ENCODE measurements at places on chromosomes 16 and 17.

GRCh38 chr17:73976676-73977521, 226.6 kb upstream of the RPL38 start:
- DNase-seq, result peak; percentile 37

DNA sequence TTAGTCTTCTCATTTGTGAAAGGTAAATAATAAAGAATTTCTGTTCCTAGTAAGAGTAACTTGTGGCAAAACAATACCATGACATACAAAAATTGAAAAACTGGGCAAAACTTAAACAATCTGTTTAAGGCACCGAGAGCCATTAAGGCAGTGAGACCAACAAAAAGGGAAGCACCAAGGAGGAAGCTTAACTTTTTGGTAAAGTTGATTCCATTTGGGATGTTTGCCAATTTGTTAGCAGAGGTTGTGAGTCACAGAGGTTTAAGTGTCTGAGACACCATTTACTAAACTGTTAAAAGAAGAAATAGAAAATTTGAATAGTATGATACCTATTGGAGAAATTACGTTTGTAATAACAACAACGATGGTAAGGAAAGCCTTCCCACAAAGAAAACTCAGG, 4.9 kb downstream of the SLC35G3 start:
- no peak for DNase-seq

- DNase-seq, result no peak
Observed at GRCh38 chr16:85635545-85636140, 22.5 kb downstream of the GSE1 start.

GRCh38 chr16:54320697-54321340, 34.2 kb upstream of the IRX3 start:
- no peak for DNase-seq

GRCh38 chr16:89720551-89720812, 216 bp downstream of the VPS9D1 start:
- no peak for DNase-seq

GRCh38 chr17:44045486-44045885, 21.0 kb downstream of the LSM12 start:
- no peak for DNase-seq

DNA sequence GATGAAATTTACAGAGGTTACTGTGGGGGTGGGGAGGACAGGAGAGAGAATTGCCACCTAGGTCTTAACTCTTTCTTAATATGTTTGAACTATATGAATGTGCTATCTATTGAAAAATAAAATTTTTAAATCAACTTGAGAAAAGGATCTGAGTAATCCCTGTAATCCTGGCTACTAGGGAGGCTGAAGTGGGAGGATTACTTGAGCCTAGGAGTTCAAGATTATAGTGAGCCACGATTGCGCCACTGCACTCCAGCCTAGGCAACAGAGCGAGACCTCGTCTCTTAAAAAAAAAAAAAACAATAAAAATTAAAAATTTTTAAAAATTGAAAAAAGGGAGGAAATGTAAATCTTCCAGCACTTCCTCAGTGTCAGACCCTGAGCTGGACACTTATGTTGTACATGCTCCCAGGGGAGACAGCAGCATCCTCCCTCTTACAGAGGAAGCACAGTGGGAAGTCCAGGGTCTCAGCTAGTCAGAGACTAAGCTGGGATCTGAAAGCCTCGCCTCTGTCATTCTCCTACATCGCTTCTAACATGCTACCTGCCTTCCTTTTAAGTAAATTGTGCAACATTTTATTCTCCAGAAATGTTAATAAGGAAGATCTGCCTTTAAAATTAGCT, 21.9 kb downstream of the PMM2 start:
- DNase-seq, result no peak

GRCh38 chr16:57634171-57634570, 5.7 kb downstream of the ADGRG1 start:
- DNase-seq, result no peak

All from urothelium cell line (cell line).